Pancreas (tissue), 10 donors: ENCODE measurements at places on chromosomes 5 and 9. TPM values are rescaled to one million over a fixed set of nuclear protein-coding genes. Genes with fewer than 3 reads are reported as not detected.

Gene ZNF366
- total RNA-seq, result 0.58 TPM

Gene BDP1
- 10.2 TPM for total RNA-seq

Gene OSTF1
- 19.4 TPM for total RNA-seq

Gene SARDH
- total RNA-seq, result 36.3 TPM

- H3K4me1 ChIP-seq, result no peaks in the 10 kb centered on the region
- no peaks in the 10 kb centered on the region for H3K36me3 ChIP-seq
- no peak overlapping the region for H3K27ac ChIP-seq
- no peaks in the 10 kb centered on the region for H3K27me3 ChIP-seq
- DNase-seq, result no peak
Measured at GRCh38 chr9:87282538-87282937, 215.1 kb upstream of the DAPK1 start.

DNA sequence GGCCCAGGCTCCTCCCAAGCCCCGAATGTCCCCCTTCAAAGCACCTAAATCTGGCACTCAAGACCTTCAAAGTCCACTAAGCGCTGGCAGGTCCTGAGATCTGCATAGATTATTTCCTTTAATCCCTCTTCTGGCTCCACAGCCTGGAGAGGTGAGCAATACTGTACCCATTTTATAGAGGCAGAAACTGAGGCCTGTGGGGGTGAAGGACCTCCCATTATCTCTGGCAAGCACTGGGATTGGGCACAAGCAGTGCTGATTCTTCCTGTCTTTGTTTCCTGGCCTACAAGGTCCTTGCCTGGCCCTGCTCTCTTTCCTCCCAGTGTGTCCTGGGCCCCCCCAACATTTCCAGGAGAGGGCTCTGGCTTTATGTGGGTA, 252.3 kb downstream of the PBX3 start:
- no peaks in the 10 kb centered on the region for H3K36me3 ChIP-seq
- no peak overlapping the region for H3K4me3 ChIP-seq
- H3K4me1 ChIP-seq, result no peaks in the 10 kb centered on the region
- peak; percentile 3 for DNase-seq
- H3K27me3 ChIP-seq, result no peaks in the 10 kb centered on the region

DNA sequence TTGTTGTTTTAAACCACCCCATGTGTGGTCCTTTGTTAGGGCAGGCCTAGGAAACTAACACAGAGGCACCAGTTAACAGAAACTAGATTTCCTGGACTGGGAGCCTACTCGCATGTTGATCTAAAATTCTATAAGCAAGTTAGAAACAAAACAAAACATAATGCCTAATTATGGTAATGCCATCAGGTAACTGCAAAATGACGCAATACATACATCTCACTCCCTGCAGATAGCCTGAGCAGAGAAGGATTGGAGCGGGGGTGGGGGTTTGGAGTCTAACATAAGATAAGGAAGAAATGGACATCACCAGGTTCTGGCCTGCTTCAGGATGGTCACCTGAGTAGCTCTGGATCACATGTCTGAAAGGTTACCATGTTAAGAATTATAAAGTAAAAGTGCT, 113.4 kb upstream of the CTSL start:
- H3K27ac ChIP-seq, result no peak overlapping the region
- H3K4me3 ChIP-seq, result no peak overlapping the region
- H3K4me1 ChIP-seq, result peaks cover 19% of the 10 kb centered on the region
- no peak for DNase-seq
- no peaks in the 10 kb centered on the region for H3K27me3 ChIP-seq
- H3K36me3 ChIP-seq, result no peaks in the 10 kb centered on the region

DNA sequence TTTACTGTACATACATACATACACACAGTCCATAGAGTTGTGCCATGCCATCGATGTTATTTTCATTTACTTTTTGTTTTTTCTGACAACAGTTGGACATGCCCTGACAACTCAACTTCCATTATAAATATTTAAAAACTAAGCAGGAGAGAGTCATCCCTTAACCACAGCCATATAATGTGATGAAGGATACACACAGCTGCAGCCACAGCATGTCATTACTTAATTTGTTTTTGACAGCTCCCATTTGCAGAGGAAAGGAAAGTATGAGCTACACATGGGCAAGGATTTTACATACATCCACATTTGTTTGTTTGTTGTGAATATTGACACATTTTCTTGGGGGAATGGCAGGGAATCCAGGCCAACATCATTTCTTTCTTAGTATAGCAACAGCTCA, 91.5 kb upstream of the TUT7 start:
- no peak overlapping the region for H3K4me3 ChIP-seq
- DNase-seq, result no peak
- H3K27me3 ChIP-seq, result no peaks in the 10 kb centered on the region
- H3K36me3 ChIP-seq, result no peaks in the 10 kb centered on the region
- H3K4me1 ChIP-seq, result no peaks in the 10 kb centered on the region

DNA sequence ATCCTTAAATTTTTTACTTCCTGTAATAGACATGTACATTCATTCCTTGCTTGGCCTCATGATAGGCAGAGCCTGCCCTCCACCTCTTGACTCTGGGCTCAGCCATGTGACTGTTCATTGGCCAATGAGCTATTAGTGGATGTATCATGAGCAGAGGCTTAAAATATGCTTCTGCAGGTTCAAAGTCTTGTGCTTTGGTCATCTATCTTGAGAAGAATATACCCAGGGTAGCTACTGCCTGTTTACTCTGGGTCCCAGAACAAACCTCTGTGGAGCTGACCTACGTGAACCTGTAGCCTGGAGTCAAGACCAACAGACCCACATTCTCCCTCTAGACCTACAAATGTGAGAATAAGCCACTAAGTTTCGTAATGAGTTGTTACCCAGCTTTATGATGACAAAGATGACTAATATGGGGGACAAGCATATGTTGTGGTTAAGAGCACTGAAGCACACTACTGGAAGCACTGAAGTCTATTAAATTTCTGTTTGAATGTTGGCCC, 244.4 kb downstream of the MAST4 start:
- H3K4me1 ChIP-seq, result no peaks in the 10 kb centered on the region
- DNase-seq, result no peak
- H3K27ac ChIP-seq, result no peak overlapping the region
- H3K27me3 ChIP-seq, result no peaks in the 10 kb centered on the region

DNA sequence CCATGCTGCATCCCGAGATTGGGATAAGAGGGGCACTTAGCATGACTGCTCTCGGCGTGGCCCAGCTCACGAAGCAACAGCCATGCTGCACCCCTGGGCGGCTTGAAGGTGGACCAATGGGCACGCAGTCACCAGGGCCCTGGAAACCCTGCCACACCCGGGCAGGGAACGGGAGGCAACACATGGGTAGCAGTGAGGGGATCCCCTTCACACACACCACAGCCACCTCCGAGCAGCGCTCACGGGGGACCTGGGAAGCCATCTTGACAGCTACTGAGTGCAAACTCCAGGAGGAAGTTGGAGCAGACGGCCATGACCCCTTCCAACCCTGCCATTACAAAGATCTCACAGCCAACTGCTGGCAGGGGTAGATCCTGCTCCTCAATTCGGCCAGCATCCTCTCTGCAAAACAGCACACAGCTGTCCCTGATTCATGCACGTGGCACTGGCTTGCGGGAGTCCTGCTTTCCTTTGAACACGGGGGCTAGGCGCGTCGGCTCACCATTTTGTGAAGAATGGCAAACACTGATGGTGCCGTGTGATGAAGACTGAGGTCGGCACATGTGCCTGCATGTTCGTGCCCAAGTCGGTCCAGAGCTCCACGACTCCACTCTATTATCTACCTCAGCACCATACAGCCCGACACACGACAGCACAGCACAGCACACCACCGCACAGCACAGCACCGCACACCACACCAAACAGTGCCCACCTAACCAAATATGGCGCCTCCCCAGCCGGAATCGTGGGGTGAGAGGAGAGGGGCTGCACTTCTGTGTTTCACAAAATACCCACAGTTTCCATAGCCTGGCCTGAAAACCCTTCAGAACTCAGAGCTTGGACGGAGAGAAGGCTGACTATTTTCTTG, 5.0 kb downstream of the UBAC1 start:
- H3K4me3 ChIP-seq, result no peak overlapping the region
- DNase-seq, result no peak
- H3K27ac ChIP-seq, result no peak overlapping the region
- no peaks in the 10 kb centered on the region for H3K27me3 ChIP-seq
- H3K4me1 ChIP-seq, result no peaks in the 10 kb centered on the region

DNA sequence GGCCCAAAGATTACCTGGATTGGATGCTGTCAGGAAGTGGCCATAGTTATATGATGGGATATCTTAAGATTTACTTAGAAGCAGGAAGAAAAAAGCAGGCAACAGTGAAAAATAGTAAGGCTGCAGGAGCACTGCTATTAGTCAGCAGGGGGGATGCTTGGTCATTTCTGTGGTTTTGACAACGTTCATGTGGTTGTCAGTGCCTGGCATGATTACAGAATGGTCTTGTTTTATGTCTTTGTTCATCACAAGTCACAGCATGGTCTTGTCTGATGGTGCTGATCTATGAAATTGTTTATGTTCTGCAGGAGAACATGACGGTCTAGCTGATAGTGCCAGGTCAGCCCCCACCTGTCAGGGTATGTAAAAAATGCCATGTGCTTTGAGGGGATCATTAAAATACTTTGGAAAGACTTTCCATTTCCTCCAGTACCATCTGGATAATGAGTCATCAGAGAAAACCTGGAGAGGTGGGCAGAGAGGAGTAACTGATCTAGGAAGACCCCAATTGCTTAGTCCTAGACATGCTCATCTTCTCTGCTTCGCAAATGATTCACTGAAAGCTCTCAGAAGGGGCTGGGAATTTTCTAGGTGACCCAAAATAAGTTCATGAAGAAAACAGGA, 48.5 kb downstream of the PLGRKT start:
- H3K4me1 ChIP-seq, result no peaks in the 10 kb centered on the region
- no peaks in the 10 kb centered on the region for H3K36me3 ChIP-seq
- H3K4me3 ChIP-seq, result no peak overlapping the region
- no peaks in the 10 kb centered on the region for H3K27me3 ChIP-seq
- no peak for DNase-seq

DNA sequence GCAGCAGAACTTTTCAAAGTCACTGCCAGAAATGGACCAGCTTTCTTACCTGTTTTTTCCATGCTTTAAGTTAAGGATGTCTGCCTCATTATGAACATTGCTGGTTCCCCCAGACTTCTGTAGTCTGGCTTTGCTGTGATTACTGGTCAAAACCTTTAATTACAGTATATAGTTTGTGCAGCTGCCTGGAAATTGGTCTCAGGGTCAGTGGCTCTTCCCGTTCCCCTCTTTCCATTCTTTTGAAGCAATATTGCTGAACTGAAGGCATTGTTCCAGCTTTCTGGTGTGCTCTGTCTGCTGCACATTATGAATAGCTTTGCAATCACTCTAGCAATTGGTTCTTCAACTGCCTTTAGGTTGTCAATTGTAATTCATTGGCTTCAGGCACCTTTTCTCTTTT, 206.5 kb downstream of the ARL15 start:
- no peak overlapping the region for H3K4me3 ChIP-seq
- H3K4me1 ChIP-seq, result no peaks in the 10 kb centered on the region
- no peak for DNase-seq
- H3K36me3 ChIP-seq, result no peaks in the 10 kb centered on the region
- H3K27me3 ChIP-seq, result no peaks in the 10 kb centered on the region
- no peak overlapping the region for H3K27ac ChIP-seq

DNA sequence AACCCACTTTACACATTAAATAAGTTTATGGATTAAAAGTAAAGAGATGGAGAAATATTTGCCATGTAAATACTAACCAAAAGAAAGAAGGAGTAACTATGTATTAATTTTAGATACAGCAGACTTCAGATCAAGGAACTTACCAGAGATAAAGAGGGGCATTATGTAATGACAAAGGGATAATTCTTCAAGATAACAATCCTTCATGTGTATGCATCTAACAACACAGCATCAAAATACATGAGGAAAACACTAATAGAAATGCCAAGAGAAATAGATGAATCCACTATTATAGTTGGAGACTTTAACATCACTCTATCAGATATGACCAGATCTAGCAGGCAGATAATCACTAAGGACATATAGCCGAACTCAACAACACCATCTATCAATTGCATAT, 149.8 kb upstream of the ANKRD55 start:
- no peak overlapping the region for H3K27ac ChIP-seq
- no peak overlapping the region for H3K4me3 ChIP-seq
- H3K4me1 ChIP-seq, result no peaks in the 10 kb centered on the region
- no peaks in the 10 kb centered on the region for H3K27me3 ChIP-seq
- no peak for DNase-seq
- no peaks in the 10 kb centered on the region for H3K36me3 ChIP-seq

DNA sequence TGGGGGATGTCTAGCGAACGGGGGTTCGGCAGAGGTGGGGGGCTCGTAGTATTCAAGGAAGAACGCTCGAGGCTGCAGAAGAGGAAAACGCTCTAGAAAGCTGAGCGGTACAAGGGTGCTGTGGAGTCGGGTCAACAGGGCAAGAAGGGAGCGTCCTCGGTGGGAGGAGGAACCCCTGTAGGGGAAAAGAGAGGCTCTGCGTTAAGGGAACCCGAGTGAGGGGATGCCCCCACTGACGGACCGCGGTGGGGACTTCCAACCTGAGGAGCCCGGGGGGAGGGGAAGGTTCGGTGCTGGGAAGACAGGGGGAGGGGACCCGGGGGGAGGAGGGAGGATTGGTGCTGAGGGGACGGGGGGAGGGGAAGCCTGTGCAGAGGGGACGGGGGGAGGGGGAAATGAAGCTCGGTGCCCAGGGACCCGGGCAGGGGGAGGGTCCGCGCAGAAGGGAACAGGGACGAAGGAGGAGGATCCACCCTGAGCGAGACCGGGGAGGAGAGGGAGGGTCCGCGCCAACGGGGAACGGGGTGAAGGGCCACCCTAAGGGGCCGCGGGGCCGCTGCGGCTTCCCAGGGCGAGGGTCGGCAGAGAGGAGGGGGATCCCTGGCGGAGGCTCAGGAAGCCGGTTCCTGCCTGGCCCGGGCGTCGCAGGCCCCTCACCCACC, 621 bp downstream of the NR6A1 start:
- H3K27ac ChIP-seq, result peak overlapping the region; percentile 75
- H3K27me3 ChIP-seq, result no peaks in the 10 kb centered on the region
- peak; percentile 58 for DNase-seq
- H3K36me3 ChIP-seq, result no peaks in the 10 kb centered on the region
- H3K4me3 ChIP-seq, result peak overlapping the region; percentile 98

- H3K27me3 ChIP-seq, result no peaks in the 10 kb centered on the region
- H3K4me3 ChIP-seq, result no peak overlapping the region
- no peaks in the 10 kb centered on the region for H3K36me3 ChIP-seq
- no peak for DNase-seq
Measured at GRCh38 chr5:151679421-151680155, 7.1 kb downstream of the SPARC start.

- no peaks in the 10 kb centered on the region for H3K4me1 ChIP-seq
- H3K27me3 ChIP-seq, result no peaks in the 10 kb centered on the region
- H3K27ac ChIP-seq, result no peak overlapping the region
- DNase-seq, result no peak
Measured at GRCh38 chr9:18371141-18371540, 102.8 kb upstream of the ADAMTSL1 start.

DNA sequence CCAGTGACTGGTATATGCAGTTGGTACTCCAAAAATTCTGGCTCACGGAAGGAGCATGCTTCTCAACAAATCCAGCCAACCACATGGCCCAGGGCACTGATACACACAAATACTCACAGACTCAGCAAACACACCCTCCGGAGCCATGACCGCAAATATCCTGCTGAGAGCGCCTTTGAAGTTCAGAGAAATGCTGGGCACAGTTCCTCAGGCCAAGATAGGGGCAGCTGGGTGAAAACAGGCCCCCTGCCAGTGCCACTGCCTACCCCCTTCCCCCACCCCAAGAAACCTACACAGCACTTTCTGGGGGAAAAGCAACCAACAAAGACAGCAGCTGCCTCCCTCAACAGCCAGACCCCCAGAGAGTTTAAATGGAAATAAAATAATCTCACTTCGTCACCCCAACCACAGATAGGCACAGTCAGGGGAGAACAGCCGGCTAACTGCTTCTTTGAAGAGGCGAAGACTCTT, 120.0 kb downstream of the C5orf15 start:
- no peaks in the 10 kb centered on the region for H3K27me3 ChIP-seq
- DNase-seq, result no peak
- H3K4me3 ChIP-seq, result no peak overlapping the region
